Right atrium auricular region (tissue), 2 donors: ENCODE measurements at places on chromosomes 2 and 18. TPM values are rescaled to one million over a fixed set of nuclear protein-coding genes. Genes with fewer than 3 reads are reported as not detected.

DNA sequence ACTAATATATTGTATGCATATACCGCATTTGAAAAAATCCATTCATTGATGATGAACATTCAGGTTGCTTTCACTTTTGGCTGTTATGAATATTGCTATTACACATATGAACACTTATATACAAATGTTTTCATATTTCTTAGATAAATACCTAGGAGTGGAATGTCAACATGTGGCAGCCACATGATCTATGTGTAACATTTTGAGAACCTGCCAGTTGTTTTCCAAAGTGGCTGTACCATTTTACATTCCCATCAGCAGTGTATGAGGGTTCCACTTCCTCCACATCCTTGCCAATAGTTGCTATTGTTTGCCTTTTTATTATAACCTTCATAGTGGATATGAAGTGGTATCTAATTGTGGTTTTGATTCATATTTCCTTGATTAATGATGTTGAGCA is 40.5 kb downstream of the CCDC85A start:
- no peaks in the 10 kb centered on the region for H3K36me3 ChIP-seq
- no peaks in the 10 kb centered on the region for H3K4me1 ChIP-seq

DNA sequence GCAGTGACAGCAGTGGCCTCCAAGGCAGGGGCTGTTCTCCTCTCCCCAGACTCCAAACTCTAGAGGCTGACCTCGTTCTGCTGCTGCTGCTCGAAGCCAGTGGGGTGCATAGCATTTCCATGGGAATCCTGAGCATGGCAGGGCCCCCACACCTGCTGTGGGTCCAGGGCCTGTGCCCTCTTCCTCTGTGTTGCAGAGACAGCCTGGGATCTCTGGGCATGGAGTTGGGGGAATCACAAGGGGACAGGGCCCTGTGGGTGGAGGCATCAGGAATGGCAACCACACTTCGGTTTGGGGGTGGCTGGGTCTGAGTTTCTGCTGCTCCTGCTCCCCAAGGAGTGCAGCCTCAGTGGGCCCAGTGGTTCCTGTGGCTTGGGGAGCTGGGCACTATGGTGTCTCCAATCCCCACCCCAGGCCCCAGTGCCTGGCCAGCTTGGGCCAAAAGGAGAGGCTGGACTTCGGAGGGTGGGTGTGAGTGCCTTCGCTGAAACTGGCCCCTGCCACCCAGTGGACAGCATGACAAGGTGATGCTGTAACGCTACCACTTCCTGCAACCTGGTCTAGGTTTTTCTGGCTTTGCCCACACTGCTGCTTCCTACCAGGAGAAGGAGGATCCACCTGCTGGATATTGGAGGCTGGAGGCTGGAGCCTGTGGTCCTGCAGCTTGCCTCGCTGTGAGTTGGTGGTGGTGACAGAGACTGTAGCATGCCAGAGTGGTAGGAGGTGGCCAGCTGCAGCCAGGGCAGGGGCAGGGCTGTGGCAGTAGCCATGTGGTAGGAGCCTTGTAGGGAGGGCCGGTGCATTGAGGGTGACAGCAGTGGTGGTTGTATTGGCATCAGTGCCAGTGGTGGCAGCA is 56.6 kb downstream of the SOWAHC start:
- no peak overlapping the region for H3K27ac ChIP-seq
- H3K36me3 ChIP-seq: no peaks in the 10 kb centered on the region
- no peak for DNase-seq
- H3K27me3 ChIP-seq: no peaks in the 10 kb centered on the region

DNA sequence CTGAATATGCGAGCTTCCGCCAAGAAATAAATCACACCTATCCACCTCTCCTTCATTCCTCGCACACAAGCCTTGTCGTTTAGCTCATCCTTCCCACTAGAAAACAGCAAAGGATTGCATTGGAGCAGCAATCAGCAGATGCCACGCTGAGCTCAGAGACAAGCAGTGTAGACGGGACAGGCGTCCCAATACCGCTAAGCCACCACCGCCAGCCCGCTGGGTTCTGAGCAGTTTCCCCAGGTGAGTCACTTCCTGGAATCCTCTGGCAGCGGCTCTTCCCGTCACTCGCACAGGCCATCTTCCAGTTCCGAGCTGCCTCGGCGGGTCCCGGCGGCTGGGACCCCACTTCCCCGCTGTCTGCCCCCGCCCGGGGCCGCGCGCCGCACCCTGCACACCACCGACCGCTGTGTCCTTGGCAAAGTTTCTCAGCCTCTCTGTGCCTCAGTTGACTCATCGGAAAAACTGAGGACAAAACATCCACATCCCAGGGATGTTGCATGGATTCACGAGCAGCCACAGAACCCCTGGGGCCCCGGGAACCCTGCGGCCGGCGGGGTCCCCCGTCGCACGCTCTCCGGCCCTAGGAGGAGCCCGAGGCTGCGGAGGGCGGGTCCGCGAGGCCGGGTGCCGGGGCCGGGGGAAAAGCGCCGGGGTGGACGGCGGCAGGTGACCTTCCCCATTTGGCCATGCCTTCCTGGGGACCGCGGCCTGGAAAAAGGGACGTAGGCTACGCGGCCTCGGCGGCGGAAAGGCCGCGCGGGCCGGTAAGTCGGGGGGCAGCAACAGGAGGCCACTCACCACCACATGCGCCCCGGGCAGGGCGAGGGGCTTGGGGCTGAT is 573 bp downstream of the KDSR start:
- no peaks in the 10 kb centered on the region for H3K27me3 ChIP-seq
- peak overlapping the region; percentile 93 for H3K4me3 ChIP-seq
- H3K36me3 ChIP-seq: peaks cover 12% of the 10 kb centered on the region
- peak overlapping the region; percentile 100 for H3K27ac ChIP-seq
- DNase-seq: peak; percentile 70

DNA sequence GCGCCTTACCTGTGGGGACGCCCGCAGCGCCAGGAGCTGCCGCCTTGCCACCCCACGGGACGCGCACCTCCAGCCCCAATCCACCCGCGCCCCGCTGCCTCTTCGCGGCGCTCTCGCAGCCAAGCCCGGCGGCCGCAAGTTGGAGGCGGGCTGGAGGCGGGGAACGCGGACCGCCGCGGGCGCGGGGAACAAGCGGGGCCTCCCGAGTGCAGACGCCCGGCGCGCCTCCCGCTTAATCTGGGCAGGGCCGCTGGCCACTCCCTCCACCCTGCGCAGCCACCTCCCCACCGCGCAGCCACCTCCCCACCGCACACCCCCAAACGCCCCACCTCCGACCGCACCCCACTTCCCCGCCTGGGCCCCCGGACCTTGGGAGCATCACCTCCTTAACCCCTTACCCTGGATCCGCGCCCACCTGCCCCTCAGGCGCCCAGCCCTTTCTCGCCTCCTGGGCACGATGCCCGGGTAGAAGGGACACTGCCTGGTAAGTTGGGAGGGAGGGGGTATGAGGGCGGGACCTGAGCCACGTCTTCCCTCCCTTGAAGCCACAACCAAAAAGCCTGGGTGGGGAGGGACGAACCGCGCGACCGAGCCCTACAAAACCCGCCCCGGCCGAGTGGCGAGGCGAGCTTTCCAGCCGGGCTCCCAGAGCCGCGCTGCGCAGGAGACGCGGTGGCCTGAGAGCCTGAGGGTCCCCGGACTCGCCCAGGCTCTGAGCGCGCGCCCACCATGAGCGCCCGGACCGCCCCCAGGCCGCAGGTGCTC is at the start of the genes COL4A3 and COL4A4:
Gene COL4A3 (plus strand): TSS at position 627 of the 765 bp plus-strand sequence. CDS start 103 bp downstream, at position 730.
Gene COL4A4 (minus strand): TSS at position 208 of the 765 bp plus-strand sequence. CDS start 16,722 bp downstream, outside the sequence.
- H3K4me1 ChIP-seq: peaks cover 7% of the 10 kb centered on the region
- DNase-seq: peak; percentile 69
- no peaks in the 10 kb centered on the region for H3K27me3 ChIP-seq
- no peaks in the 10 kb centered on the region for H3K36me3 ChIP-seq
- H3K4me3 ChIP-seq: peak within 1 kb of the TSS; percentile 76
- peak within 1 kb of the TSS; percentile 85 for H3K27ac ChIP-seq

DNA sequence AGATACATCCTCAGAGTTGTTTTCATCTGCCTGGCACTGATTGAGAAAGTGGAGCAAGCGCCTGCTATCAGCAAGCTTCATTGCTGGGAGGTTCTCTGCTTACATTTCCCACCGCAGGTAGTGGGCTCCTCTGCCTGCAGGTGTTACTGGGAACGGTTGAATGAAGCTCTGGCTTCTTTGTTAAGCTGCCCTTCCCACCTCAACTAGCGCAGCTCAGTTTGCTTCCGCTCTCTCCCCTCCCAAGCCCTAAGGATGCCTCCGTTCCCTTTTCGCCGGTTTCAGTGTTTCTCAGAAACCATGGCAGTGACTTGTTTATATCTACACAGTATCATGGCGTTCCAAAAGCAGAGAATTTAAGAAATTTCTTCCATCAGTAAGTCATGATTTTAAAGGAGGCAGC is 72.2 kb upstream of the B3GNT7 start:
- H3K27ac ChIP-seq: no peak overlapping the region
- no peaks in the 10 kb centered on the region for H3K36me3 ChIP-seq
- no peaks in the 10 kb centered on the region for H3K27me3 ChIP-seq
- DNase-seq: no peak
- no peak overlapping the region for H3K4me3 ChIP-seq
- H3K4me1 ChIP-seq: peaks cover 27% of the 10 kb centered on the region

DNA sequence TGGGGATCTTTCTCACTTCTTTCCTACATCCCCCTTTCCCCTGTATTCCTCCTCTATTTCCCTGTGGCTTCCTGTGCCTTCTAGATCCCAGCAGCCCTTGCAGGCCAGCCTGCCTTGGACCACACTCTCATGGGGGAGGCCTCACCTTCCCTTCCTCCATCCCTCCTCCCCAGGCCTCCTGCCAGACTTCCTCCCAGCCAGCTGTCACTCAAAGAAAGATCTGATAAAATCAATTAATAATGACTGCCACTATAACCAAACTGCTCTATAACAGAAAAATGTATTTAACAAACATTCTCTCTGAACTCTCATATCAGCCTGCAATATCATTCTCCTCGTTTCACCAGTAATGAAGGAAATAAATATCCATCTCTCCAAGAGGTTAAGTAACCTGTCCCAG is 144.9 kb upstream of the SIX2 start:
- no peaks in the 10 kb centered on the region for H3K4me1 ChIP-seq
- no peak for DNase-seq
- no peaks in the 10 kb centered on the region for H3K27me3 ChIP-seq

- no peaks in the 10 kb centered on the region for H3K36me3 ChIP-seq
- no peak overlapping the region for H3K27ac ChIP-seq
Observed at GRCh38 chr18:5851998-5852397, 43.3 kb downstream of the TMEM200C start.

- no peak overlapping the region for H3K27ac ChIP-seq
- H3K36me3 ChIP-seq: no peaks in the 10 kb centered on the region
- no peaks in the 10 kb centered on the region for H3K27me3 ChIP-seq
- H3K4me3 ChIP-seq: no peak overlapping the region
Observed at GRCh38 chr2:37456479-37456878, 112.0 kb downstream of the QPCT start.

DNA sequence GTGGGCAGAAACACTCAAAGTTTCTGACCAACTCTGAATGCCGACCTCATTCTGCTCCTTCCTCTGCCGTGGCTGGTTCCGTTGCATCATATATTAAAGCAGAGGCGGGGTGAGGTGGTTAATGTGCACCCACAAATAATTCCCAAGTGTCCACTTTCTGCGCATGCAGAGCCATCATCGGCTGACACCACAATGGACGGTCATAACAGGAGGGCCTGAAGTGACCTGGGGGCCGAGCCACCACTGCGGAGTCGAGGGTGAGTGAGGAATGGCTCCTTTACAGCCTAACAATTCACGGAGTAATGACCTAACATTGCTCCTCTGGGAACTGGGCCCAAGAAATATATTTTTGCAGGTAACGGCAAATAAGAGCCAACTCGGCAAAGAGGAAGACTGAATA is 32.9 kb upstream of the GLI2 start:
- no peak overlapping the region for H3K27ac ChIP-seq
- no peaks in the 10 kb centered on the region for H3K4me1 ChIP-seq

The GPR45 gene
- total RNA-seq: not detected

The ATP6V1B1 gene
- not detected for total RNA-seq

The RAB6C gene
- not detected for total RNA-seq

The AGAP1 gene
- 17.2 TPM for total RNA-seq

The SERPINB4 gene
- not detected for total RNA-seq

The PJVK gene
- 0.59 TPM for total RNA-seq

The STPG4 gene
- total RNA-seq: not detected
